ENCODE measurements at places on chromosomes 7 and 10.

GRCh38 chr10:103958996-103959395, 7.9 kb upstream of the SLK start:
- DNase-seq = no peak

- DNase-seq = no peak
These were observed 14.7 kb downstream of the ECHDC3 start for GRCh38 chr10:11756766-11757315.

DNA sequence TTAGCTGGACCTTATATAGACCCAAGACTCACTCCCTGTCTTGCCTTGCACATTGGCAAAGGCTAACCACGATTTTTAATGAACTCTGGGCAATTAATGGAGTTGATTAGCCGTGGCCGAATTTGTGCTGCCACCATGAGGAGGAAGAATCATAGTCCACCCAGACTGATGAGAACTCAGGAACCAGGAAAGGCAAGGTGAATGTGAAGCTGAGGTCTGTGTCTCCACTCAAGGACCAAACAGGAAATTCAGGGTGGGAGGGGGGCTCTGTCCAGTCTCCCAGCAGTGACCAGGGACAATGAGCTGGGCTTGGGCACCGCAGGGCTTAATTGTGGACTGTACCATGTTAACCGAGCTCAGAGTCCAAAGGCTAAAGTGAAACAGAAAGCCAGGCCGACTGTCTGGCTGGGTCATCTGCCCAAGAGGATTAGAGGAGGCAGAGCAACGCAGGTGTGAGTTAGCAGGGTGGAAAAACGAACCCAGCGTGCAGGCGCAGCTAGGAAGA, 127.0 kb upstream of the JCAD start:
- DNase-seq = no peak

GRCh38 chr10:16950656-16951601, 133.7 kb upstream of the RSU1 start:
- DNase-seq = no peak

DNA sequence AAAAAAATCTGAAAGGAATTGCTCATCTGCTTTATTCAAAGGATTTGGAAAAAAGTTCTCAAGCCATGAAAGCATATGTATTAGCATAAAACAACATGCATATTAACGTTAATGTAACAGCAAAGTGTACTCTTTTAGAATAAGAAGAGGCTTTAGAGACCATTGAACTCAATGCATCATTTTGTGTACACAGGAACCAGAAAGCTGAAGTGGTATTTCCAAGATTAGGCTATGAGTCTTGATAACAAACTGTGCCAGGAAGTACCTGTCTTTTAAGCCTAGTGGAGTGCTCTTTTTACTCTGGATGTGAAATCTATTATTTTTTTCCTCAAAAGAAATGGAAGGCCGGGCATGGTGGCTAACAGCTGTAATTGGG, 164.2 kb downstream of the THSD7A start:
- DNase-seq = no peak

DNA sequence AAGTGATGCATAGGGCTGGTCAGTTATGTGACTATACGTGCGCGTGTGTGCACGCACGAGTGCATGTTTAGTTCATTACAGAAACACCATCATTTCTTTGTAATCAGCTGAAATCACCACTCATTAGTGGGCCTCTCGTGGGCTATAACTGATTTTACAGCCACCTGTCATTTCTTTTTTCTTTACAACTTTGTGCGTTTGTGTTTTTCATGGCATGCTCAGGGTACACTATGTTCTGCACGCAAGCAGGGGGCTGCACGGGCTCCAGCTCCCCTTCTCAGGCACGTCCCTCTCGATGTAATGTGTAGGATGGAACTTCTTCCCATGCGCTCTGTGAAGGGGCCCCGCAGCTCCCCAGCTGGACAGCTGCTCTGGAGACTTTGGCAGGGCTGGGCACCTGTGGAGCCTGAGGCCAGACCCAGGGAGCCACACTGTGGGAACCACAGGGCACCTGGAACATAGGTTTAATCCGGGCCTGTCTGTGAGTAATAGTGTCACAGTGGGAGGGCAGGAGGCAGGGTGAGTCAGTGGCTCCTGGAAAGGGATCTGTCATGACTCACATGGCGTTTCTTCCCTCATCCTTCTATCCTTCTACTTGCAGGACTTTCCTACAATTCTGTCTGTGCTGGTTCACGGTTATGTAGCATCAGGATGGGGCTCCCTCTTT, 4.9 kb downstream of the GCK start:
- DNase-seq = peak; percentile 91

DNA sequence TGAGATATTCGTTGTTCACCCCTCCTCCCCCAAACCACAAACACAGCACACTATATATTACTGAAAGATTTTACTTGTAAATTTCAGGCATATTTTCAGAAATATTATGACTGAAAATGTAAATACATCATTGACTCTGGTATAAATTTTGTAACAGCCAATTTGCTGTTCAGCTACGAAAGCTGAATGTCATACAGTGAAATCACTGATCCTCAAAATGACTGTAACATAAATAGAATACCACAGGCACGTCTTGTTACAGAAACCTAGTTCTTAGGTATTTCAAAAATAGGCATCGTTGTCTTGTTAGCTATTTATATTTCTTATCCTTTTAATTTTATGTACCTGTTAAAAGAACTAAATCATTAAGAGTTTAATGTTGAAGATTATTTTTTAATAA, 15.1 kb downstream of the TRUB1 start:
- no peak for DNase-seq

- DNase-seq = no peak
These were observed 576.1 kb upstream of the LRRTM3 start for GRCh38 chr10:66349726-66350125.

- no peak for DNase-seq
These were observed 114.1 kb upstream of the WNT16 start for GRCh38 chr7:121214657-121215056.

DNA sequence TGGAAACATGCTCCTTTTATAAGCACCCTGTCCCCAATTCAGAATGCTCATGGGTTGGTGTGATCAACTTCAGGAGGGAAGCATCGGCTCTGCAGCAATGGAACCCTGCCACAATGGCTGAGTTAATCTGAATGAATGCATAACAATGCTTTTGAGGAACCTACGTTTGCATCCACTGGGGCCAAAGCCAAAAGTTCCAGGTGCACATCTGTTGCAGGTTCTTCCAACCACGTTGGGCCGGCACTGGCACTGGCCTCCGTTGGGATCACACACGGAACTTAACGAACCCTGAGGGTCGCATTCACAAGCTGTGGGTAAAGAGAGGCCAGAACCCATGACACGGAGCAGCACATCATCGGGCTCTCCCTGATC, 43.4 kb downstream of the LAMB1 start:
- no peak for DNase-seq

- DNase-seq = no peak
These were observed 640.9 kb upstream of the GRM3 start for GRCh38 chr7:86002858-86003257.

GRCh38 chr7:92888-93672, 99.3 kb upstream of the FAM20C start:
- no peak for DNase-seq

DNA sequence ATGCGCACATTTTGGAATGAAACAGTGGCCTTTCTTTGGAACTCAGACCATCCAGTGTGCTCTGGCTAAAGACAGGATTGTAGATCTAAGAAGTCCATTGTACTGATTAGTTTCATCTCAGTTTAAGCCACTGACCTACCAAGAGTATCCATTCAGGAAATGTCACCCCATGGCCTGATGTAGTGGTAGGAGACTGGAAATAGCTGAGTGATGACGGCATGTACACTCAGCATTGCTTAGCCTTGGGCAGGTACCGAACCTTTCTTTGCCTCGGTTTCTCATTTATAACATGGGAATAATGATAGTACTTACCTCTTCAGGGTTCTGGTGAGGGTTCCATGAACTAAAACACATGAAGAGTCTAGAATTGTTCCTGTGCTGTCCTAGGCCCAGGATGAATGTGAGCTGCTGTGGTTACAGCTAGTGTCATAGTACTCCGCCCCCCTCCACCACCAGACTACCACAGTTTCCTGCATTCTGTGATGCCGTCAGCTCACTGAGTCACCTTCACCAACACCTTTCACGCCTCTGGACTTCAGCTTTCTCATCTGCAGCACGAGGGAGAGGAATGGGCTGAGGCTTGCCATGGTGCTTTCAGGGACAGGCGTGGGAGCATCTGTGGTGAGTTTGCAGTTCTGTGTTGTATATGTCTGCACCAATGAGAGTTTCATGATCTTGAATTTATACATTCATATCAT, 484.0 kb upstream of the GALNT17 start:
- DNase-seq = no peak
